ENCODE measurements at places on chromosomes 12 and 14.

GRCh38 chr14:61555056-61555838 lies 140.1 kb upstream of the HIF1A start:
- DNase-seq, result no peak

- no peak for DNase-seq
Observed at GRCh38 chr12:49762468-49762847, 21.1 kb downstream of the TMBIM6 start.

DNA sequence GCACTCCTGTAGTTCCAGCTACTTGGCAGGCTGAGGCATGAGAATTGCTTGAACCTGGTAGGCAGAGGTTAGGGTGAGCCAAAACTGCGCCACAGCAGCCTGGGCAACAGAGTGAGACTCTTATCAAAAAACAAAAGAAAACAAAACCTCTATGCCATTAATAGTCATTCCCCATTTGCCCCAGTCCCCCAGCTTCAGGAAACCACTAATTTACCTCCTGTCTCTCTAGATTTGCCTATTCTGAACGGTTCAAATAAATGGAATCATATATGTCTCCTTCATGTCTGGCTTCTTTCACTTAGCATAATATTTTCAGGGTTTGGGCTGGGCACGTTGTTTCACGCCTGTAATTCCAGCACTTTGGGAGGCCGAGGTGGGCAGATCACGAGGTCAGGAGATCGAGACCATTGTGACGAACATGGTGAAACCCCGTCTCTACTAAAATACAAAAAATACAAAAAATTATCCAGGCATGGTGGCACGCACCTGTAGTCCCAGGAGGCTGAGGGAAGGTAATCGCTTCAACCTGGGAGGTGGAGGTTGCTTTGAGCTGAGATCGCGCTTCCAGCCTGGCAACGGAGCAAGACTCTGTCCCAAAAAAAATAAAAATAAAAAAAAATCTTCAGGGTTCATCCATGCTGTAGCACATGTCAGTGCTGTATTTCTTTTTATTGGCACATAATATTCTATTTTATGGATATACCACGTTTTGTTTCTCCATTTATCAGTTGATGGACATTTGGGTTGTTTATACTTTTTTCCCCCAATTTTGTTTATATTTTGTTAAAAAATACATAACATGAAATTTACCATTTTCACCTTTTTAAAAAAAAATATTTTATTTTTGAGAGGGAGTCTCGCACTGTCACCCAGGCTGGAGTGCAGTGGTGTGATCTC lies 31.9 kb downstream of the KNTC1 start:
- no peak for DNase-seq

GRCh38 chr12:27148373-27148772 lies 66.0 kb upstream of the C12orf71 start:
- no peak for DNase-seq

DNA sequence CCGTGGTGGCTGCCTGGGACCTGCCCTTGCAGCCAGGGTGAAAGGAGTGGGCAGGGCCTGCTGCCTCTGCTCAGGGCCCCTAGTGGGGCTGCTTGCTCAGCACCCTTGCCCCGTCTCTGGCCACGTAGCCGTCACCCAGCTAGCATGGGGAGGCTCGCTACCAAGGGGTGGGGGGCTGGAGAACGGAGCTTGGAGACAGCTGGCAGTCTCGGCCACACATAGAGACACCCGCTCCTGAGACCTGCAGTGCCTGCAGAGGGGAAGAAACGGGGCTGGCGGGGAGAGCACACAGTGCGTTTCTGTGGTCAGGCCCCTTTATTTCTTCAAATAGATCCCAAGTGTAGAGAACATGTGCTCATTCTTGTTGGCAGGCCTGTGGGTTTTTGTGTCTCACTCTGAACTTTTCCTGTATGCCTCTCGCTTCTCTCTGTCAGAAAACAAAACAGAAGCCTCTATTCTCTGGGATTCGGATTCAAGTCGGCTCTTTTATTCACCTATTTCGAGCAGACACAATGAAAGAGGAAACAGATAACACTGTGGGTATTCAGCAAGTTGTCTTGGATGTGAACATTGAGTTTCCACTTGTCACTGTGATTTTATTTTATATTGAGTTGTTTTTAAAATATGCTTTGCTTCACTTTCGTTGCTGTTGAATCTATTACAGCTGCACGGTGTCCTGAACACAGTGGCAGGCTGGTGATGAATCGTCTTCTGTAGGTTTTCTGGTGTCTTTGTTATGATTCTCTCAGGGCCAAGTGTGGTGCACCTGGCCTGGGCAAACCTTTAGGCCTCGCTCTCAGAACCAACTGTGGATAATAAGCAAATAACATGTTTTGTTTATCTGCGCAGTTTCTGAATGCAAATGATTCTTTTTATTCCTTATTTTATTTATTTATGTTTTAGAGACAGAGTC lies 26.5 kb downstream of the PACS2 start:
- DNase-seq, result no peak

DNA sequence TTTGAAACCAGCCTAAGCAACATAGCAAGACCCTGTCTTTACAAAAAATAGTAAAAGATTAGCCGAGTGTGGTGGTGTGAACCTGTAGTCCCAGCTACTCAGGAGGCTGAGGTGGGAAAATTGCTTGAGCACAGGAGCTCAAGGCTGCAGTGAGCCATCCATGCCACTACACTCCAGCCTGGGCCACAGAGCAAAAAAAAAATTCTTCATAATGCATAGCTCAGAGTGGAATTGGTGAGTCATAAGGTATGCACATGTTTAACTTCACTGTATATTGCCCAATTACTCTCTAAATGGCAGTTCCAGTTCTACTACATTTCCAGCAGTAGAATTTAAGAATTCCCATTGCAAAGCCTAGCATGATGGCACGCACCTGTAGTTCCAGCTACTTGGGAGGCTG lies 26.8 kb upstream of the CLIP1 start:
- no peak for DNase-seq

DNA sequence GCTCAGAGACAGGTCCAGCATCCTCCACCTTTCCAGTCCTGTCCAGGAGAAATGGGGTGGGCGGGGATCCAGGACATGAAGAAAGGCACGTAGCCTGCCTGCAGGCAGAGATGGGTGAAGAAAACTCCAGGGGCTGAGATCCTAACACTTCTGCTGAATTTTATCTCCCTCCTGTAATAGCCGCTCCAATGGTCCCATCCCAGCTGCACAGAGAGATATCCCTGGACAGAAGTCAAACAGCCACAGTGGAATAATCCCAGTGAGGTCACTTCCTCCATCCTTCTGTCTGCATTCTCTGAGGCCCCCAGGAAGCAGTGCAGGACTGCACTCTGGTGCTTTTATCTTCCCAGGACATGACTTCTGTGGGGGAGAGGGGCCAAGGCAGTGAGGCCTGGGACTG lies 26.3 kb downstream of the KRT18 start:
- no peak for DNase-seq

DNA sequence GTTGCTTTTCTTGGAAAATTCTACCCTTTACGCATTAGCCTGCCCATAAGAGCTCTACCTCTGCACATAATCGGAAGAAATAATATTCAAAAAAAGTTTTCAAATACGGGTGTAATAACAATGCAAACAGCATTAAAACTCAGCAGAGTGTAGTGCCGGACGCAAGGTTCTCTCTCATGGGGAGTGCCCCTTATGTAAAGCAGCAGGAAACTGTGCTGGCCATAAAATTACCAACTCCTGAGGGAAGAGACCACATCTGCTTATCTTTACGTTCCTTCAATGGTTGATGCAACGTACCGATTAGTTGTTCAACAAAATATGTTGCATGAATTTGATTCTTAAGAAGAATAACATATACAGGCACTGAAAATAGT lies 118.7 kb upstream of the TMCC3 start:
- no peak for DNase-seq

GRCh38 chr14:57834001-57834598 lies 31.8 kb downstream of the SLC35F4 start:
- DNase-seq, result no peak

DNA sequence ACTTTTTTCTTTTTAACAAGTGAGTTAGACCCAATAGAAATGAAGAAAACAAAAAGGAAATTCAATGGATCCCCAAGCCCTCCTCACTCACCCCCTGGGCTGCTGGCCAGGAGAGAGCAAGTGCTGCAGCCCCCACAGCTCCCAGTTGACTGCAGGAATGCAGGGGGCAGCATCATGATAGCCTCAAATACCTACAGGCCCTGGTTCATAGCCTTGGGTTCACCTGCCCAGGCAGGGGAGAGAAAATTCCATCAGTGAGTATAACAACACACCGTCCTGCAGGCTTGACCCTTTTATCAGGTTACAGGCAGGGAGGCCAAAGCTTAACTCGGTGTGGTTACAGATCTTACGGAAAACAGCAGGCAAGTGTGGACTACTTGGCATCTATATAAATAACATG lies 76.3 kb downstream of the PHLDA1 start:
- no peak for DNase-seq

DNA sequence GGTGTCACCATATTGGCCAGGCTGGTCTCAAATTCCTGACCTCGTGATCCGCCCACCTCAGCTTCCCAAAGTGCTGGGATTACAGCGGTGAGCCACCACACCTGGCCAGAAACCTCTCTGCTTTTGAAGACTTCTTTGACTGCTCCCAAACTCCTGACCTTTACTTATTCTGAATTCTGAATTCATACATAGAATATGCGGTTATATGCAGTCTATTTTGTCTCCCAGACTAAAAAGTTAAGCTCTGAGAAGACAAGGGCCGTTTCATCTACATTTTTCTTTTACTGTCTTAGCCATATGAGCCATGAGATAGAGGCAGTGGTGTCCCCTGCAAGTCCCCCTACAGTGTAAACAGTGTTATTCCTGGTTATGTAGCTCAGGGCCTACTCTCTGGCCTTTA lies 179.3 kb downstream of the NTF3 start:
- no peak for DNase-seq

Data from NCI-H1048 (cell line).